ENCODE measurements at places on chromosomes 7 and 10. TPM values are rescaled to one million over a fixed set of nuclear protein-coding genes. Genes with fewer than 3 reads are reported as not detected.

Gene HKDC1
- total RNA-seq, result not detected

Gene HTR5A
- total RNA-seq, result not detected

Gene AKR1D1
- total RNA-seq, result not detected

Gene DPYSL4
- 145 TPM for total RNA-seq

Gene HUS1
- 43.1 TPM for total RNA-seq
